Stimulated activated CD4-positive, alpha-beta T cell treated with anti-CD3 and anti-CD28 coated beads, Interleukin-1b, Interleukin-23, amount 100 ng/mL, for 4 hours (primary cell): ENCODE measurements at places on chromosomes 7 and 10.

GRCh38 chr10:51124852-51125251 is 50.6 kb downstream of the PRKG1 start:
- no peak for DNase-seq

DNA sequence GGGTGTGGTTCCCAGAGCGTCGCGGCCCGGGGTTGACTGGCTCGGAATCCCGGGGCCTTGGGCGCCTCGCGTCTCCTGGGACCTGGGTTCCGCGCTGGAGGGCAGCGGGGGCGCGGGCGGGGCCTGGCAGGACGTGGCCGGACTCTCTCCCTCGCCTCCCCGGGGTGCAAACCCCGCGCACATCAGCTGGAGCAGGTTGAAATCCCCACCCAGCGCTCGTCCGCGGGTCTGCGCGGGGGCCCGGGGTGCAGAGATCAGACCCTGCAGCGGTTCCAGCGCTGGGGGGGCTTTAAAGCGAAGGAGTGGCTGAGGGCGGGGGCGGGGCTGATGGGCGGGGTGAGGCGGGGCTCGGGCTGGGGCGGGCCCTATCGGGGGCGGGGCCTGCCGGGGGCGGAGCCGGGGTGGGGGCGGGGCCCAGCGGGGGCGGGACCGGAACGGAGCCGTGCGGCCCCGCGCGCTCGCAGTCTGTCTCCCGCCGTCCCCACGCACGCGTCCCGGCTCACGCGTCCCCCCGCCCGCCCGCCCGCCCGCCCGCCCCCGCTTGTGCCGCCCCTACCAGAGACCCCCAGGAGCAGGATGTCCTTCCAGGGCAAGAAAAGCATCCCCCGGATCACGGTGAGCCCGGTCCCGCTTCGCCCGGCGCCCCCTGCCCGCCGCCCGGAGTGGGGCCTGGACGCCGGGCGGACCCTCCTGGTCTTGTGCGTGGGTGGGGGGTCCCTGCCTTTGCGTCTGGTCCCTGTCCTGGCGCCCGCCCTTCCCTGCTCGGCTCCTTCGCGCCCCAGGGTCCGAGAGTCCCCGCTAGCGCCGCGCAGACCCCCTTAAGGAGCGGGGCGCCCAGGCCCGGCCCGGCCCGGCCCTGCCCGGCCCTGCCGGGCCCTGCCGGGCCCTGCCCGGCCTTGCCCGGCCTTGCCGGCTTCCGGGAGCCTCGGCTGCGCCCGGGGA is at the start of gene DPYSL4:
Gene DPYSL4, plus strand, starts transcription at position 461 of the 942 bp plus-strand sequence. Its CDS starts 116 bp downstream, at position 577.
- peak; percentile 44 for DNase-seq

DNA sequence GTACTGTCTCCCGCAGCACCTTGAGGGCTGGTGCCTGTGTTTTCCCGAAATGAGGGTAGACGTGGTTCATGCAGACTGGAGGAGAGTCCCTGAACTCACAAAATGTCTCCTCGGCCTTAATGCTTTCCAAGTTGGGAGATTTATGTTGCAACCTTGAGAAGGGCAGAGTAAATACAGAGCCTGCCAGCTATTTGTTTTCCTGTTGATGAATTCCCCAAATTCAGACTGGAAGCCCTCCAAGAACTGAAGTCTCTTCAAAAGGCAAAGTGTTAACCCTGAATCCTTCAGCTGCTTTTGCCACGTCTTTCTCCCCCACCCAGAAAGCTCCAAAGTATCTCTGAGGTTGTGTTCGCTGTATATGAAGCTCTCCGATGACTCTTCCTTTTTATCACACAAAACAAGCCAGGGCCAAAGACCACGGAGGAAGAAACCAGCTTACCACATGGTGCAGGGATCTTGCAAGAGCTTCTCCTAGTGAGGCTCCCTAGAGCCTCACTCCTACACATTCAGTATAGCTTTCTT is 254.7 kb upstream of the NFE2L3 start:
- no peak for DNase-seq

- DNase-seq: no peak
Observed at GRCh38 chr10:28624351-28624750, 53.0 kb upstream of the BAMBI start.

- no peak for DNase-seq
Observed at GRCh38 chr7:84190016-84190705, 4.4 kb downstream of the SEMA3A start.

- DNase-seq: no peak
Observed at GRCh38 chr10:13848520-13849445, 262.0 kb downstream of the PRPF18 start.

GRCh38 chr7:27513885-27514284 is 148.8 kb downstream of the HIBADH start:
- DNase-seq: no peak

DNA sequence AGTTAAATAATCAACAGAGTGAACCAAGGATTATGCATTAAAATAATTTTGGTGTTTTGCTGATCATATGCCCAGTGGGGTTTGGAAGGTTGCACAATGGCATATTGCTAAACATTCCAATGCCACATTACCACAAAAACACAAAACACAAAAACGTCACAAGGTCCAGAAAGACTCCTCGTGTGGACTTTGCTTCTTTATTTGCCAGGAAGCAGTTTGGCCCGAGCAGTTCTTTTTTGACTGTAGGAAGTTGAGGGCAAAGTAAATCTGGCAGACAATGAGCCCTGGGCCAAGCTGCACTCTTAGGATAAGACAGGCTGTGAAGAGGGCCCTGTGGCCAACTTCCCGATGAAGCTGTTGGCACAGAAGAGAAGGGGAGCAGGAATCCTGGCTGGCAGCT is 39.2 kb upstream of the SLC35B4 start:
- DNase-seq: no peak

GRCh38 chr10:75772153-75772887 is 340.9 kb downstream of the LRMDA start:
- DNase-seq: no peak

- no peak for DNase-seq
Observed at GRCh38 chr7:139232377-139232717, 1.3 kb downstream of the UBN2 start.

- no peak for DNase-seq
Observed at GRCh38 chr7:151377406-151377805, 32.4 kb downstream of the WDR86 start.

DNA sequence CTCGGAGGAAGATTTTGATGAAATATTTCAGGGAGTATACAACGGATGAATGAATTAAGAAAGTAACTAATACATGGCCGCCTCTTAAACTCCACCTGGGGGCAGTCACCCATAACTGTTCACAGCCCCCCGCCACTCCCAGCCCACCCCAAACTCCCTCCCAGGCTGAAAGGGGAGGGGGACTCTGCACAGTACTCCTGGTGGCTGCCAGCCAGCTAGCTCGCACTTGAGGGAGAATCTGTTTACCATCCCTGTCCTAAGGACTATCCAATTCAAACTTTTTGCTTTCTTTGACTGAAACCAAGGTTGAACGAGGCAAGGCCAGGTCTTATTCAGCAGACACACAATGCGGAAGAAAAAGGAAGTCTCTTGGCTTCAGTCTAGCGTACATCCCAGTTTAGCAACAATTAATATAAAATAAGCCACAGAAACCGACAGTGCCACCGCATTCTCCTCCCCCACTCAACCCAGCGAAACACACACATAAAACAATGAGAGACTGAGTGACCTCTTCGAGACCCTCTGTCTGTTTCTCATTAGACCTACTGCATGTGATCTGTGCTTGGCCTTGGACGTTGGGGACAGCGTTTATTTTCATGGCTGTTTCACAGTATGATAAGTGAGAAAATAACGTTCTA is 219.5 kb downstream of the GLI3 start:
- no peak for DNase-seq

GRCh38 chr7:17195576-17195975 is 102.9 kb upstream of the AHR start:
- DNase-seq: no peak

- DNase-seq: no peak
Observed at GRCh38 chr10:28077889-28078288, 79.0 kb upstream of the ODAD2 start.

DNA sequence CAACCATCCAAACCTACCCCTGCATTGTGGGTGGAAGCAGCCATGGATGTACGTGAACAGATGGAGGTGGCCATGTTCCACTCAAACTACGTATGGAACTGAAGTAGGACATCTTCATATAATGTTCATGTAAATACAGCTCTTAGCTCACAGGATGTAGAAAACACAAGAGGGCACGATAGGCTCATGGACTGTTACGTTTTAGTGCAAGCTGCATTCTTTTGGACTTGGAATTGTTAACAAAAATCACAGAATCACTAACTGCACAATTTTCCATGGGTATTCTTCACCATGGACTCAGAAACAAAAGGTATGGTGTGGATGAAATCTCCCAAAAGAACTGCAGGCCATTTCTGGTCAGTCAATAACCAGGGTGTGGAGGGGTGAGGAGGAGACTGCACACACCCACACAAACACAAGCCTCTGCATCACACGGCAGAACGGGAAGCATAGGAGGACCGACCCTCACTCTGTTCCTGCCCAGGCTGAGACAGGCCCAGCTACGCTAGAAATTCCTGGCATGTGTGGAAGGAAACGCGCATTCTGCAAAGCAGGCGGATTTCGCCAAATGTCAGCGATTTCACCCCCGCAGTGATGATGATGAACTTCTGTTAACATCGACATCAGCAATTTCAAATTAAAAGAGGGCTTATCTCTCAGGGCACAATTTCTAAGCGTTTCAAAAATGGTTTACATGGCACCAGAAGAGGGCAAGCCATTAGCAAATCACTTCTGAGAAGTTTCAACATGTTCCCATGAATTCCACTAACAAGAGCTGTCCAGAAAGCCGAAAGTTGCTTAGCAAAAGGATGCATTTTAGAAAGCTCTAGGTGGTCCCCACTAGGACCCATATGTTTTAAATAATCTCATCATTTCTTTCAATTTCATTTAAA is 149.0 kb downstream of the TNS3 start:
- DNase-seq: no peak

GRCh38 chr7:152512706-152513105 is 76.9 kb upstream of the KMT2C start:
- peak; percentile 3 for DNase-seq

- no peak for DNase-seq
Observed at GRCh38 chr7:139127648-139128047, 18.1 kb upstream of the ZC3HAV1 start.

GRCh38 chr10:36119455-36119854 is 477.4 kb upstream of the FZD8 start:
- DNase-seq: no peak

GRCh38 chr7:121521711-121522400 is 125.7 kb upstream of the FAM3C start:
- no peak for DNase-seq

GRCh38 chr10:3716093-3716492 is 68.9 kb downstream of the KLF6 start:
- DNase-seq: no peak

DNA sequence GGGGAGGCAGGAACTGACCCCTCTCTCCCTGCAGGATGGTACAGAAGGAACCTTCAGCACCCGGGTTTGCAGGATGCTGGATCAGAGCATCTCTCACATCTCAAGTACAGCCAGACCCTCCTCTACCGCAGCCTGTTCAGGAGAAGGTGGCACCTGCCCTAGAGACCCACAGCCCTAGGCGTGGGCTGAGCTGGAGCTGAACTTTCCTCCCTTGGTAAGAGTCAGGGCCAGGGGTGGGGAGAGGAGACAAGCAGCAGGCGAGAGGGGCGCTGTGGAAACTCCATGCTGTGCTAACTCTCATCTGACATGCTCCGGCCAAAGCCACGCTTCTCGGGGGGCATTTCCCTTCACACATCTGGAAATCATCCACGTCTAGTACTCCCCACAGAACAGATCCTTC is 154.4 kb downstream of the DIP2C start:
- DNase-seq: no peak

- DNase-seq: no peak
Observed at GRCh38 chr7:26556061-26556881, 264.6 kb downstream of the SNX10 start.

DNA sequence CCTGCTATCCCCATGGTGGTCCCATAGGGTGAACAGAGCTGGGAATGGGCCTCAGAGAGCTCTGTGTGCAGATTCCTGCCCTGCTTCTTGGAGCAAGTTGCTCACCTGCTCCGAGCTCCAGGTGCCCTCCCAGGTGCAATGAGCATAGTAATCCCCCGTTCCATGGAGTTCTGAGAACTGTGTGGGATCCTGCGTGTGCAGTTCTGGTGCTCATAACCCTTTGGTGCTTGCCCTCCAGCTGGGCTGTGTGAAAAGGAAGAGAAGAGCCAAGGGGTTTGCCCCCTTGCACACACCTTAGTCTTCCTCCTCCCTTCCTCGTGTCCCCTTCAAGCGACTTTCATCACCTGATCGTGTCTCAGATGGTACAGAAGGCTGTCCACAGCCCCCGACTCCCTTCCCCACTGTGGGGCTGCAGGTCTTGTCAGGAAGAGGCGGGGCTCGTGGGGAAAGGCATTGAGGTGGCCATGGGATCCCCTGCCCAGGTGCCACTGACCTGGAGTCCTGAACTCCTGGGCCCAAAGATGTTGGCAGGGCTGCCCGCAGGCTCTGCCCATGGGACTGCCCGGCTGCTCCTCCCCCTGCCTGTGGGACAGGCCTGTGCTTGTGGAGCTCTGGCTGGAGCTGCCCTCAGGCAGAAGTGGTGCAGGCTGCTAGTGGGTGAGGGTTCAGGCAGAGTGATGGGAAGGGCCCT is 21.9 kb upstream of the ZNF488 start:
- DNase-seq: no peak

DNA sequence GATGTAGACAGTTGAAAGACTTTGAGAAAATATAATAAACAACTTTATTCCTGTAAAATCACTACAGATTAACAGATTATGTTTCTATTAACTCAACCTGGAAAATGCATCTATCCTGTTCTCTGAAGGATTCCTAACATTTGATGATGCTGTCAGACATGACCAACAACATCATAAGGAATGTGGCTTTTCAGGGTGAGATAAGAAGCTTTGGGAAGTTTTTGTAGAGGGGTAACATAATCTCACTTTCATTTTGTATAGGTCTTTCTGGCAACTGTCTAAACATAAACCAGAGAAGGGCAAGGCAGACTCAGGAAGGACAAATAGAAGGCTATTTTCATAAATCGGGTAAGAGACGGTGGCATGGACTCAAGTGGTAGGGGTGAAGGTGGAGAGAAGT is 112.2 kb downstream of the TES start:
- DNase-seq: no peak

- no peak for DNase-seq
Observed at GRCh38 chr7:127598318-127598717, 4.8 kb downstream of the FSCN3 start.

DNA sequence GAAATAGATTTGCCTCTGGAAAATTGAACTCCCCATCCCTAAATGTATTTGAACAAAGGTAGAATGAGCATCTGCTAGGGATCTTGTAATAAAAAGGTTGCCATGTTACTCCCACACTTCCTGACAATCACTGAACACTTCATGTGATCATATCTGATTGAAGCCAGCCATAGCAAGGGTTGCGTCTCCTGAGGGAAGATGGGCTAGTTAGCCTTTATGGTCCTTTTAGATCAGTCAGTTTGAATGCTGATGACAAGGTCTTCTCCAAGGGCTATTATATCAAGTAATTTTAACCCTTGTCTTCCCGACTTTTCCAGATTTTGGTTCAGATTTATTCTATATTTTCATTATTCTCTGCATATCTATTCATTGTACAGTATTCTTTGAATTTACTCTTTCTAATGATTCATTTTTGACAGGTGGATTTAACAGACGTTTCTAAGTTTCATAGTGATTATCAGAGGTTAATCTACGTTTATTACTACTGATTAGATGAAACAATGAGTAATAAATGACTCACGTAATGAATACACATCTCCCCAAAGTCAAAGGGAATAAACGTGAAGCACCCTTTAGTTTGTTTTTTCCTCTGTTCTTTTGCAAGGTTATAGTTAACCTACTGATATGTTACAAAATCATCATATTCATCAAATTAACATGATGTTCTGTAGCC is 28.1 kb downstream of the CSGALNACT2 start:
- no peak for DNase-seq
